ENCODE measurements at places on chromosomes 5 and 9. TPM values are rescaled to one million over a fixed set of nuclear protein-coding genes. Genes with fewer than 3 reads are reported as not detected.
A peak's percentile ranks its signal among the peaks of the same experiment; 100 is the strongest.

The FAM81B gene
- 7.3 TPM for polyA plus RNA-seq

The FOXD4L4 gene
- polyA plus RNA-seq: not detected

The FGF1 gene
- polyA plus RNA-seq: 7.0 TPM

The AFAP1L1 gene
- polyA plus RNA-seq: 87.5 TPM

The ICE1 gene
- polyA plus RNA-seq: 25.4 TPM

The PDGFRB gene
- 130 TPM for polyA plus RNA-seq

The WDR38 gene
- polyA plus RNA-seq: not detected

The OR13C3 gene
- not detected for polyA plus RNA-seq

The DMRT2 gene
- polyA plus RNA-seq: 30.5 TPM

The MAP1B gene
- polyA plus RNA-seq: 48.4 TPM

The MEIKIN gene
- polyA plus RNA-seq: 0.23 TPM

GRCh38 chr5:123151227-123151909, 62.3 kb downstream of the PRDM6 start:
- no peak for DNase-seq

DNA sequence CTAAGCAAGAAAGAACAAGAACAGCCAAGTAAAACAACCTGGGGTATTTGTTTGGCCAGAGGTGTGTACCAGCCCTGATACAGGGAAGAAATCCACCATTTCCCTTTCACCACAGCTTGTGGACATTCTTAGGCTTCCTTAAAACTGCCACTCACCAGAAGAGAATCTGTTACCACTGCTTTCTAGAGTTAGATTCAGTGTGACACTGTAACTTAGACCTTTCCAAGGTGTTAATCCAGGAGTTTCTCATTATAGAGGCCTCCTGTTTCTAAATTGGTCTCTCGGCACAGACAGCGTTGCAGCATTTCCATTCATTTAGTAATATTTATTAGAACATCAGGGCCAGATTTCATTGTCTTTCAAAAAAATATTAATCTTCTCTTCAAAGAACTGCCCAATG, 55.0 kb downstream of the NIPAL4 start:
- no peak for DNase-seq

GRCh38 chr9:81517954-81518353, 171.4 kb downstream of the TLE1 start:
- no peak for DNase-seq

DNA sequence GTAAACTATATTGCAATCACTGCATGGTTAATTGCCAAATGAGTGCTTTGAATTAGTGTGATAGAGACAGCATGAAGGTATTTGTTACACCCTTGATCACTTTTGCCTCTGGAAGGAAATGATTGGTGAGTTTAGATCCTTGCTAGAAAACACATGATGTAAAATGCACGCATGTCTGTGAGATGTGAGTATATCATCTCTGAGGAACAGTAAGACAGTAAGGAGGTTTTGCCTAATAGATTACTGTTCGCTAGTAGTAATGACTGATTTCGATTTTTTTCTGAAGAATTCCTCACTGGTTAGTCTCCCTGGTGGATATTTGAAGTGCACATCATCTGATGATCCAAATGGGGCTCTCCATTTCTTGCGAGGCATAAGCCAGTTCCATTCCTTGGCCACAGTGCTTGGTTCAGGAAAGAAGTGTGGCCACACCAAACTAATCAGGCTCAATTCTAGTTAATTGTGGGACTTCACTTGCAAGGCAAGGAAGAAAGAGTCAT, 156.4 kb upstream of the ADRA1B start:
- DNase-seq: no peak

GRCh38 chr5:96829297-96829696, 21.6 kb upstream of the ERAP1 start:
- DNase-seq: no peak

DNA sequence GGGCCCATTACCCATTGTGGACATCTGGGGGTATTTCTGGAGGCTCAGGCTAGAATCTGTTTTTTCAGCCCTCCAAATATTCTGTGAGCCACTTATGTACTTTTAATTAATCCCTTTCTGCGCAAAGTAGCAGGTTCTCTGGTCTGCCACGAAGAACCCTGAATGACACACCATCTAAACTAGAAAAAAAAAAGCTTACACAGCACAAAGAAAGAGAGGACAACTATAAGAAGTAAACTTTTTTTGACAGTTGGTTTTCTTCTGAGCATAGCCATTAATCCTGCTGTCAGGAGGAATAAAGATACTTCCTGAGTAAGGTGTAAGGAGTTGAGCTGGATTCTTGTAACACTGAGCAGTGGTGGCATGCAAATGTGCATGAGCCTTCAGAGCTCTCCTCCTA, 327.5 kb downstream of the TMEM232 start:
- DNase-seq: no peak

- DNase-seq: no peak
These were observed 615.6 kb upstream of the GRIN3A start for GRCh38 chr9:102354041-102354440.

DNA sequence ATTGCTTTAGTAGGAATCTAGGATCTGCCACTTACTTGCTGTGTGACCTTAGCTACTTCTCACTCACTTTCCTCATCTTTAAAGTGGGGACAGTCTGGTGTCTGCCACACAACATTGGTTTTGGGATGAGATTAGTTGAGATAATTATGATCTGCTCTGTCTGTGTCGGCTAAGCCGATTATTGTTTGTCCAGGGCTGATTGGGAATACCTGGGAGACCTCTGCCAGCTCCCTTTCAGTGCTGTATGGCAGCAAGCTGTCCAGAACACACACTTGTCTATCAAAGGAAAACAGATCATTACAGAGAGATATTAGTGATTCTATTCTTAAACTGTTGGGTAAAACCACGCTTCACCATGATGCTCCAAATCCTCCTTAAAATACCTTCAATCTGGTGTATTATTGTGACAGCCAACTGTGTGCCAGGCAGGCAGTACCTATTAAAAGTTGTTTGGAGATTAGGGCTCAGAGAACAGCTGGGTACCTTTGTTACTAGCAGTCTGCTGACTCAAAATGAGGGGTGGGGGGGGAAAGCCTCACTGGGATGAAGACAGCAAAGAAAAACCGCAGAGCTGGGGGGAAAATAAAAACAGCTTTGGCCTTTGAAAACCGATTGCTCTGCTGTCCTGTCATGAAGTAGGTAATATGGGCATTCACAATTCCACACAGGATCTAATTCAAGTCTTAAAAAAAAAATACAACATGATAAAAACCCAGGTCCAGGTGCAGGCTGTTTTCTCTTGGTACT, 458.4 kb upstream of the C9orf72 start:
- DNase-seq: no peak

- no peak for DNase-seq
These were observed 6.2 kb downstream of the NOL6 start for GRCh38 chr9:33467526-33467925.

DNA sequence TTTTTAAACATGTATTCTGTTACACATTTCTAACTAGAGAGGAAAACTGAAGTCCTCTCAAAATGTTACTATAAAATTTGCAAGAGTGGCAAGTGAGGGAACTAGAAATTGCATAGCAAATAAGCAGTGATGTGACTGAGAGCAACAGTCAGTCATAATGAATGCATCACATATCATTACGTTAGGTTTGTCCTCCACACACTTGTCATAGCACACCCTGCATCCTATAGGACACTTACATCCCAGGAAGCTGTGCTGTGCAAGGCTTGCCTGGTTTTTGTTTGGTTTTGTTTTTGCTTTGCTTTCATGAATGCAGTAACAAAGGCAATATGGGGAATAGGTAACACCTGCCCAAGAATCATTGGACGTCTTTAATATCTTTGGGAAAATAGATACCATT, 10.8 kb downstream of the NFIB start:
- DNase-seq: no peak

DNA sequence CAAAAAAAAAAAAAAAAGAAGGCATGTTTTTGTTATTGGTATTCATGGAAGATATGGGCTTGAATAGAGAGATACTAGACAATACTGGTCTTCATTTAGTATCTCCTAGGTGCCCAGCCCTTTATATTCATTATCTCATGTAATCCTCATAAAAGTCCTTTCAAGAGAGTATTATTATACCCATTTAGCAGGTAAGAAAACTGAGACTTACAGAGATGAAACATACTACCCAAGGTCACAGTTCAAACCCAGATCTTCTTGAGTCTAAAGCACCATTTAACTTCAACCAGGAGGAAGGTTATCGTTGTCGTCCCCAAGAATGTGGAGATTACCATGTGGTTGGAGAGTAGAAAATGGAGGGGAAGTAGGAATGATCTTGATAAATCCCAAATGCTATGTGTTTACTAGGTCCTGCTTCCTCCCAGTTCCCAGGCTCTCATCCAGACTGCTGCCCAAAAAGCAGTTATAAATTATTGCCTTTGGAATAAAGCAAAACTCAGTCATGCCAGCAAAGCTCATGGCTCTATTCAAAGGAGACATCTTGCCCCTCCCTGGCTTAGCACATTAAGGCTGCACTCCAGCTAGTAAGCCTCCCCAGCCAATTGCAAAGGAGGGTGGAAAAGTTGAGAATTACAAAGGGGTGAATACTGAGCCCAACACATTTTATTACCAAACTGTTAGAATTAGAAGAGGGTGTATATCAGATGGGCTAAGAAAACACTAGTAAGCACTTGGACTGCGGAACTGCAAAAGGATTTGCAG, 163.9 kb downstream of the PIK3R1 start:
- peak; percentile 35 for DNase-seq

- DNase-seq: no peak
These were observed 164.4 kb downstream of the FOCAD start for GRCh38 chr9:20848490-20848889.

DNA sequence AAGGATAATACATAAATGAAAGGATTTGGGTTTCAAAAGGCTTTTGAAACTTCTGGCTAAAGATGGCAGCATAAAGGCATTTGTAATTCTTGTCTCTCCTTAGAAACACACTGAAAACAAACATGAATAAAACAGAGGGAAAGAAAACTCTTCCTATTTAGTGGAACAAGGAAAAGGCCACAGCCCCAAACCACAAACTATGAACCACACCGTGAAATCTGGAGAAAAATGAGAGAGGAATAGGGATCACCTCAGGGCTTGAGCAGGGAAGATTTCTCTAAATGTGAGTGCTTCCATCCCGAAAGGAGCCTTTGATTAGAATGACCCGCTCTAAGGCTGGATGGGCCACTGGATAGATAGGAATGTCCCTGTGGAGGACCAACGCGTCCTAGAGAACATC, 119.6 kb downstream of the SEC61B start:
- DNase-seq: no peak

- no peak for DNase-seq
These were observed 26.5 kb downstream of the SARDH start for GRCh38 chr9:133711428-133712220.

DNA sequence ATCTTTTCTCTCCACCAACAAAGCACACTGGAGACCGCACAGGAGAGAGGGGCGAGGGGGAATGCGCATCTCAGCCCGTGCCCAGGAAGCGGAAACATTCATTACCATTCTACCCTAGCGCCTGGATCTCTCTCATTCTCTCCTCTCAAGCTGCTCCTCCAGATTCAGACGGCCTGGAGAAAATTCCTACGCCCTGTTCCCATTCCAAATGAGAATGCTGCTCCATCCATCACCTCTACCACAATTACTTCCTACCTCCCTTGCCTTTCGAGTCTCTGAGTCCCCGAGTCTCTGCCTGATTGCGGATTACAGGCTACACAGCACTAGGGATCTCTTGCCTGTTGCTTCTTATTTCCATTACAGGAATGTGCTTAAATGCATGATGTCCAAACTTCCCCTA, 6.7 kb downstream of the DDX31 start:
- DNase-seq: no peak

DNA sequence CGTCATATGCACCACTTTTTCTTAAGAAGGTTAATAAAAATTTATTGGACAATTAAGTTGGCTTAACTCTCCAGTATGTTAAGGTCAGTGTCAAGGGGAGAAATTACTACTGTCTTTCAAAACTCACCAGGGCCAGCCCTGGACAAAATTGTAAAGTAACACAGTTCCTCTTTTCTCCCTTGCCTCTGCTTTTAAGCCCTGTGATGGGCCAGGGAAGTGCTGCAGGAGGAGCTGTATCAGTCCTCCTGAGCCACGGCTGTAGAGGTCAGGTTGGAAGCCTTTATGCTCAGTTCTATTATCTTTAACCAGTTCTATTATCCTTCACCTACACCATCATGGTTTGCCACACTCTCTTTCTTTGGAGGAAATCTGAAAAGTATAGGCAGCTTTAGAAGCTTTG, 11.5 kb upstream of the PPP2R2B start:
- DNase-seq: no peak

DNA sequence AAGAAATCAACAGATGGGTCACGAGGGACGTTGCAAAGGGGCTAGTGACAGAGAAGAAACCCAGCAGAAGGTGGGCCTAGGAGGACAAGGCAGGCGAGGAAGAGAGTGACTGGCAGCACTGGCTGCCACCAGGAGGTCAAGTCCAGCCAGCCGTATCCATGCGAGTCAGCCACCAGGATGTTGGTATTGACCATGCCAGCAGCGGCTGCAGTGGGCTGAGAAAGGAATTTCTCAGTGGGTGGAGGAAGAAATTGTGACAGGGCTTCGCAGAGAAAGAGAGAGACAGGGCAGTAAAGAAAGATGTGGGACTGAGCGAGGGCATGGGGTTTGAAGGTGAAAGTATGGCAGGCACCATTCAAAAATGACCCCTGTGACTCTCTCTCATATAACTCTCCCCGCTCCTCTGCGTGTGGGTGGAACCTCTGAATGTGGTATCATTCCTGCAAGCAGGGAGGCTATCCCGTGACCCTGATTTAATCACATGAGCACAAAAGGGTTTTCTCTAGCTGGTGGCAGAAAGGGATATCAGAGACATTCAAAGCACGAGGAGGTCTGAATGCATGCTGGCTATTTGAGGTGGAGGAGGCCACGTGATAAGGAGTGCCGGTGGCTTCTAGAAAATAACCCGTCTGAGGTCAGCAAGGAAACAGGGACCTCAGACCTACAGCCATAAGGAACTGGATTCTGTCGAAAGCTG, 45.4 kb upstream of the FBXW11 start:
- no peak for DNase-seq

- DNase-seq: no peak
These were observed 21.3 kb downstream of the ARRDC3 start for GRCh38 chr5:91361790-91362189.

DNA sequence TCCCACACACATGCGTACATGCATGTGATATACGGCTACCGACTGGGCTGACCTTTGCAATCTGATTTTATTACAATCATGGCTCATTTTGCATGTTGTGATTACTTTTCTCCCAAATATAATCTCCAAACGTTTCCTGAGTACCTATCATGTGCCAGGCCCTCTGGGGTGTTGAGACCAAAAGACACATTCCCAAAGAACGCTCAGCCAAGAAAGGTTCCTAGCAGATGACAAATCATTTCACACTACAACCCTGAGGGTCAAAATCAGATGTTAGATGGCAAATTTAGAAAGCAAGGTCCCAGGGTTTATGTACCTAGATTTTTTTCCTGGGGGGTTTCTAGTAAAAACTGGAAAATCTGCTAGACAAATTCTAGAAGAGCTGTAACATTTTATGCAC, 32.4 kb upstream of the SLC25A51 start:
- DNase-seq: no peak

- no peak for DNase-seq
These were observed 1239.1 kb downstream of the CDH12 start for GRCh38 chr5:21613971-21614488.

Data from muscle of back (tissue), 13 donors.